ENCODE measurements at places on chromosomes 3 and 15. TPM values are rescaled to one million over a fixed set of nuclear protein-coding genes. Genes with fewer than 3 reads are reported as not detected.

The POLQ gene
- total RNA-seq = 17.9 TPM

The COL8A1 gene
- total RNA-seq = not detected

The RCCD1 gene
- 27.6 TPM for total RNA-seq

The PP2D1 gene
- total RNA-seq = not detected

The ADGRG7 gene
- not detected for total RNA-seq

The LRRC49 gene
- total RNA-seq = 0.41 TPM

The TIGIT gene
- total RNA-seq = 77.2 TPM

The NEK4 gene
- total RNA-seq = 25.6 TPM

The KLF15 gene
- 1.0 TPM for total RNA-seq

The OXSM gene
- total RNA-seq = 19.9 TPM

The CCR9 gene
- total RNA-seq = 0.14 TPM

The ADCY5 gene
- total RNA-seq = not detected

The OIP5 gene
- 15.3 TPM for total RNA-seq

The CLDN18 gene
- not detected for total RNA-seq

The GNL3 gene
- 131 TPM for total RNA-seq

The ADAMTSL3 gene
- not detected for total RNA-seq

The TTLL13 gene
- 0.24 TPM for total RNA-seq

The TM6SF1 gene
- total RNA-seq = 31.8 TPM

The MYZAP gene
- not detected for total RNA-seq

The ANKUB1 gene
- not detected for total RNA-seq

The CCR5 gene
- 0.29 TPM for total RNA-seq

The GLT8D1 gene
- 38.3 TPM for total RNA-seq

The SLC49A4 gene
- total RNA-seq = 2.9 TPM
